ENCODE measurements at places on chromosomes 12 and 14.

DNA sequence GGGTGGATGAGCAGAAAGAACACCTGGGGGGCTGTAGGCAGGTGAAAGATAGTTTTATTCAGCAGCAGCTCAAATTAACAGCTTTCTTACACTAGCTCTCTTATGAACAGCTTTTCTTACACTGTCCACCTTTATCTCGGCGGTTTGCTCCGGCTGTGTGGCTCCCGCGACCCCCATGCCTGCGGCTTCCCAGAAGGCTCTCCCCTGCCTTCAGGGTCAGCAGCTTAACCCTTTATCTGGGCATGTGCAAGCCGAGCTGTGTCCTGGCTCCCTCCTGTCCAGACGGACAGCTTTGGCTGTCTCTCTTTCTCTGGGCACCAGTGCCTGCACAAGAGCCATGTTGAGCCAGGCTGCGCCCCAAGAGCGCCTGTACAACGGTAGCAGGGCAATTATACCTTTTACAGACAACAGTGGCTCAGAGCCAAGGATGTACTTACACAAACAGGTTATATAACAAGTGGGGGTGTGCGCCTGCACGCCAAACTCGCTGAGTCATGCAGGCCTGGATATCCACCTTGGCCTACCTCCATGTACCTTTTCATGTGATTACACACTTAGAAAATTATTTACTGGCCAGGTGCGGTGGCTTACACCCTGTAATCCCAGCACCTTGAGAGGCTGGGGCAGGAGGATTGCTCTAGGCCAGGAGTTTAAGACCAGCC lies 28.5 kb upstream of the KLHL42 start:
- DNase-seq, result no peak

- no peak for DNase-seq
Measured at GRCh38 chr14:101503431-101504095, 57.7 kb upstream of the DIO3 start.

DNA sequence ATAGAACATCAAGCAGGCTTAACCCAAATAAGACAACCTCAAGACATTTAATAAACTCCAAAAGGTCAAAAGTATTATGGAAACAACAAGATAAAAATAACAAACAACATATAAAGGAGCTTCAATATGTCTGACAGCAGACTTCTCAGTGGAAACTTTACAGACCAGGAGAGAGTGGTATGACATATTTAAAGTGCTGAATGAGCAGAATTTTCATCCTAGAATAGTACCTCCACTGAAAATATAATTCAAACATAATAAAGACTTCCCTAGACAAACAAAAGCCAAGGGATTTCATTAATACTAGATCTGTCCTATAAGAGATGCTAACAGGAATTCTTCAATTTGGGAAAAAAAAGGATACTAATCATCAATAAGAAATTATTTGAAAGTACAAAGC lies 1005.0 kb downstream of the TMTC2 start:
- DNase-seq, result no peak

DNA sequence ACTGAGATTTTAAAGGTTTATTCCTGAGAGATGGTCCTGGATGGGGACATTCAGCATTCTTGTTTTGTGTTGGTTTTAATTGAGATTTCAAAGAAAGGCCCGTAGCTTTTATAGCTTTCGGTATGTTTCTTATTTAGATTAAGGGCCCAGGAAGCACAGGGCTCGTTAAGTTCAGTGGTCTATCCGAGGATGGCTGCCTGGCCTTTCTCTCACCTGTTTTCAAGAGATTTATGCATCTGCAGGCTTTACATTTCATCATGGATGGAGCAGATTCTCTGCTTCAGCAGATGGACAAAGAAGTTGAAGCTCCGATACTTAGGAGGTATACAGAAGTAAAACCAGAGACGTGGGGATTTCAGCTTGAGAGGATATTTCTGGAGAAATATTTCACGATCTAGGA lies 16.0 kb downstream of the FZD10 start:
- no peak for DNase-seq

DNA sequence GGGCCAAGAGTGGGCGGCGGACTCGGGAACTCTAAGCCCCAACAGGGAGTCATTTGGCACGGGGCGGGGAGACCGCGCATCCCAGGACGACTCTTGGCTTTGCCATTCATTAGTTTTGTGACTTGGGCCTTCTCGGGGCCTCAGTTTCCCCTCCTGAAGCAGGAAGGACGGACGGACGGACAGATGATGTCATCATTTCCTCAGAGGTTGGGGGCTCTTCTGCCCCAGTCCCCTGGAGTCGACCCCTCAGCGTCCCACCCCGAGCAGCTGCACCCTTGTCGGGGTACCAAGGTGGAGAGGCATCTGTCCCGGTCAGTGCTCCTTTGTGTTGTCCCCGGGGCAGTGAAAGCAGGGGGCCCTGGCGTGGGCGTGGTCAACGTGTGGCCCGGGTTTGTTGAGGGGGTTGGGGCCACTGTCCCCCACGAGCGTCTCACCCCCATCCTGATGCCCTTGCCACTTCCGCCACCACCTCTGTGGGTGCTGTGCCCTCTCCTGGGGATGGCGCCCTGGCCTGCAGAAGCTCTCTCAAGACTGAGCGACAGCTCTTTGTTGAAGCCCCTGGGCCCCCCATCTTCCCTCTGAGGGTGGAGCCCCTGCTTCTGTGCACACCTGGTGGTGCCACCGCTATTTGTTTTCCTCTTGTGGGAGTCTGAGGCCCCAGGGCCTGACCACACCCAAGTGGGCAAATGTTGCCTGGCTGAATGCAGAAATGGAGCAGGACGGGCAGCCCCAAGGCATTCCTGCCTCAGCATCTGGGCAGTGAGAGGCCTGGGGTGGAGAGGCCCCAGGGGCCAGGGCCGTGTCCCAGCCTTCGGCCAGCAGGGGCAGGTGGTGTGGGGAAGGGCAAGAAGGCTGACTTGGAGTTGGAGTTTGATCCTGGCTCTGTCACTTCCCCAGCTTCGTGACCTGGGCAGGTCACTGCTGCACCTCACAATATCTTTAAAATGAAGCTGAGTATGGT lies 896 bp downstream of the HHIPL1 start:
- no peak for DNase-seq

DNA sequence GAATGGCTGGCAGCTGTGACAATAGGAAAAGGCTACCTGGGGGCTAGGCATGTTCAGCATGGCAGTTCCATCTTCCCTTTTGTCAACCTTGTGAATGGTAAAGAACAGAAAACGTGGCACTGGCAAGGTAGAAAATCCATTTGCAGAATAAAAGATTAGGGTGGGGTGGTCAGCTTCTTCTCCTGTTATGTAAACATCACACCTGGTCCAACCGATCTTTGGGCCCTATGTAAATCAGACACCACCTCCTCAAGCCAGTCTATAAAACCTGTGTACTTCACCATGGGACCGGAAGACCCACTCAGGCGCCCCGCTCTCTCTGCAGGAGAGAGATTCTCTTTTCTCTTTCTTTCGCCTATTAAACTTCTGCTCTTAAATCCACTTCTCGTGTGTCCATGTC lies 19.6 kb upstream of the TMEM30B start:
- no peak for DNase-seq

GRCh38 chr12:25769082-25769945 lies 189.2 kb upstream of the RASSF8 start:
- DNase-seq, result peak; percentile 75

GRCh38 chr14:81289516-81289915 lies 68.8 kb upstream of the GTF2A1 start:
- no peak for DNase-seq

GRCh38 chr14:70087380-70087697 lies 101.4 kb downstream of the SLC8A3 start:
- DNase-seq, result no peak

DNA sequence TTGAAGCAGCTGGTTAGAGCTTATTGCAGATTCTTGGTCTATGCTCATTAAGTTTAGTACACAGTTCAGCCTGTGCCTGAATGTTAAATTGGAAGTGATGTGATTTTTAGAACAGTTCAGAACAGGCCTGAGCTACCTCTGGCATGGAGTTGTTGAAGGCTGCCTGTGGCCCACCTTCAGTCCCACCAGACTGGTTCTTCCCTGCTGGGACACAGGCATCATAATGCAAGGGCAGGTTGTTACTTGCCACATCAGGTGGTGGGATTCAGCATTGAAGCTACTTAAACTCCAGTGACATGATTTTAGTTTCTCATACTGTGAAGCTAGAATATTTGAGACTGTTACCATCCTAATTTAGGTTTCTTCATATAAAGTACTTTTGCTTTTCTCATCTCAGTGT lies 49.4 kb downstream of the PROX2 start:
- no peak for DNase-seq

- peak; percentile 27 for DNase-seq
Measured at GRCh38 chr12:30622509-30622908, 73.2 kb downstream of the IPO8 start.

- DNase-seq, result no peak
Measured at GRCh38 chr12:83859021-83859420, 1053.6 kb downstream of the SLC6A15 start.

GRCh38 chr12:512933-513332 lies 53.2 kb downstream of the B4GALNT3 start:
- DNase-seq, result no peak

- DNase-seq, result peak; percentile 46
Measured at GRCh38 chr14:55092341-55092740, 36.7 kb upstream of the LGALS3 start.

- DNase-seq, result no peak
Measured at GRCh38 chr12:34291426-34291901, 269.2 kb downstream of the ALG10 start.

DNA sequence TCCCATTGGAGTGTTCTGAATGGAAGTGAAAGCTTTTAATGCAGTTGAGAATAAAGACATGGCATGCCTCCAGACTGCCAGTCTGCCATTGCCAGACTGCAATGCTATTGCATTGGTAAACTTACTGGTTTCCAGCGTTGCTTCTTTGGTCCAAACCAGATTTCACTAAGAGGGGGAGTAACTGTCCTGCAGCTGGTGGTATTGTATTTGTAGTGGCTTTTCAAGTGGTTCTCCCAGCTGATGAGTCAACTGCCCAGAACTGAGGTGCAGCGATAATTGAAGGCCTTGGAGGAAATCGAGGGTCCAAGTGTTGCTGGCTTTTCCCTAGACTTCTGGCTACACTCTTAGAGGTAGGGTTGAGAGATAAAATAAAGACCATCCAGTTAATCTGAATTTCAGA lies 31.9 kb downstream of the ERG28 start:
- peak; percentile 59 for DNase-seq
